ENCODE measurements at places on chromosomes 11 and 22. TPM values are rescaled to one million over a fixed set of nuclear protein-coding genes. Genes with fewer than 3 reads are reported as not detected.

DNA sequence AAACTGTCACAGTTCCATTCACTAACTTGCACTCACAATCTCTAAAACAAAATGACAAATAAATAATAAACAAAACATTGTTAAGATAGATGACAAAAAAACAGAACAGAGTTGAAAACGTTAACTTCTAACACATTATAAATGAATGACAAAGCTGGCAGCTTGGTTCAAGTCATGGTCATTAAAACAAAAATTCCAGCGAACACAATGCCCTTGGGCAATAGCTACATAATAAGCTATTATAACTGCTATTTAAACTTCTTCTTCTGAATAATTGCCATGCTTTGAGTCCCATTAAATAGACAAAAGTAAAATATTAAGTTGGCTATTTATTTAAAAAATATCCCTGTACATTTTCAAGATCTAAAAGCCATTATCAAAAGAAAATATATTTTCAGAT, 54.7 kb downstream of the PICALM start:
- DNase-seq, result no peak

GRCh38 chr22:30837531-30837930, 131.0 kb downstream of the MORC2 start:
- no peak for DNase-seq

DNA sequence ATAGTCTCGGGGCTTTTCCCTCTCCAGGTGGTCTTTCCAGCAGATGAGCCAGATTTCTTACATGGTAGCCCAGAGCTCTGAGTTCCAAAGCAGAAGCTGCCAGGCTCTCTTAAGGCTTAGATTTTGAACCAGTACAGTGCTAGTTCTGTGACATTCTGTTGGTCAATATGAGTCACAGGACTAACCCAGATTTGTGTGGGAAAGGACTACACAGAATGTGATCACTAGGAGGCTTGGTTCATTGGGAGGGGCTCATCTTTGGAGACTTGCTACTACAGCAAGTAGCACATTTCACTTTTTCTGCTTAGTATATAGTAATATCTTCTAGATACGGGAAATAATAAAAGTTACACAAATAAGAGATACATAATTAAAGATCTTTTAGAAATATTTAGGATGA, 24.1 kb downstream of the RNF214 start:
- DNase-seq, result no peak

- no peak for DNase-seq
These were observed 194.2 kb downstream of the AASDHPPT start for GRCh38 chr11:106271686-106272085.

GRCh38 chr22:36636916-36637315, 66.6 kb downstream of the CACNG2 start:
- DNase-seq, result no peak

DNA sequence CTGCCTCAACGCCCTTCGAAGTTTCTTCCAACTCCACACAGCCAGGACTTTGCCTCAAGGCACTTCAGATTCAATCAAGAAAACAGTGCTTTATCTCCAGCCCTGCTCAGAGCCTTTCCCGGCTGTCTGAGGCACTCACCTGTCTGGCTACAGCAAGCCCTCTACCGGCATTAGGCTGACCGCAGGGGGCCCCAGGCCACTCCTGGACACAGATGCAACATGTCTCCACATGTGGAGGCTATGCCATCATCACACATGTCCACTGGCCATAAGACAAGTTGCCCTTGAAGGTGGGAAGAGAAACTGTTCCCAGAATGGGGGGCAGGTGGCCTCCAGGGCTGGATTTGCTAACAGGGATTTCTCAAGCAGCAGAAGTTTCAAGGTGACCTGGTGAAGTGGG, 10.0 kb downstream of the SCUBE1 start:
- DNase-seq, result no peak

- DNase-seq, result no peak
These were observed 13.6 kb downstream of the SLC22A12 start for GRCh38 chr11:64604458-64605243.

SYT9 gene
- 4.2 TPM for polyA plus RNA-seq

BTG4 gene
- not detected for polyA plus RNA-seq

ANO5 gene
- polyA plus RNA-seq, result 3.7 TPM

HOATZ gene
- 0.19 TPM for polyA plus RNA-seq

DRD2 gene
- polyA plus RNA-seq, result 0.51 TPM
